Hematopoietic multipotent progenitor cell treated with erythropoietin and hydrocortisone succinate and interleukin-3 and kit ligand, for 4 days (in vitro differentiated cells): ENCODE measurements at places on chromosomes 5 and 9.

DNA sequence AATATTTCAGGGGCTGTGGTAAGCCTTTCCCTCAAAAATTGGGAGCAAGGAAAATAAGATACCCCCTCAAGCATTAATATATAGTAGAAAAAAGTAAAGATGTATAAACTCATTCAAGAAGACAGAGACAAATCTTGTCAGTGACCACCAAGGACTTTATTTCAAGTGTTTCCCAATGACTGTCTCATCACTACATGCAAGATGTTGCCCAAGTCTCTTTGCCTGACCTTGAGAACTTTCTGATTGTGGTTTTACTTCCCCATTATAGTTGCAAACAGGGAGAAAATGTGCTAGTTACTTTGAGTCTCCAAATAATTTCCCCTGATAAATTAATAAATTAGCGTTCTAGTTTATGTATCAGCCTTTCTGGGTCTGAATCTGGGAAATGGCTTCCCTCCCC is 4.0 kb upstream of the SLC46A2 start:
- DNase-seq = peak; percentile 59

DNA sequence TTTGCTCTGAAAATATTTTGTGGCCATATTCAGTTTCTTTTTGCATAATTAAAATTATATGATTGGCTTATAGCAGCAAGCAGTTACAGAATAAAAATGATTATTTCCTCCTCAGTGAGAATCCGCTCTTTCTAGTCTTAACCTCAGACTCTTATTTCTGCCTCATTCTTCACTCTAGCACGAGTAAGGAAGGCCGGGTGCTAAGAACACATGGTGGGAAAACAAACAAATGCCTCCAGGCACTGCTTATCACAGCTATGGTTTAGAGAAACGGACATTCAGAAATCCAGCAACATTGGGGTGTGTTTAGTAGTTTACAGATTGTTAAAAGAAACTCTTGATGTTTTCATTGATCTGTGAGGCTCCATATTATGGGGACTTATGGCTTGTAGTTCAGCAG is 168.7 kb downstream of the KDM4C start:
- DNase-seq = no peak

- DNase-seq = no peak
Observed at GRCh38 chr5:155200608-155201007, 187.1 kb downstream of the KIF4B start.

DNA sequence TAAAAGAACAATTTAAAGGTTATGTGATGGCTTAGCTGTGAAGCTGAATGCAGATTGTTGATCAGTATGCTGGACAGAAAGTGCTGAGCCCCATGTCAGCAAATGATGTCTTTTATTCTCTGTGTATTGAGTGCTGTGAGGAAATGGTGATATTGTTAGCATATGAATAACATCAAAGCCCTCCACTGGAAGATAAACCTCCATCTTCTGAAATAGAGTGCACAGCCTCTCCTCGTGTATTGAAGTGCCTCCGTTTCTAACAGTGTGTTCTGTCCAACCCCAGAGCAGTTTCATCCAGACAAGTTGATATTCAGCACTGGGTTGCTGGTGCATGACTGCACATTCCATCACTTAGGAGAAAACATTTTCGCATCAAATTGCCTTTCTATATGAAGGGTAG is 242.9 kb downstream of the CSNK1G3 start:
- DNase-seq = no peak

GRCh38 chr9:84357275-84357674 is 16.7 kb upstream of the SLC28A3 start:
- DNase-seq = no peak

GRCh38 chr9:113985968-113986585 is 92.0 kb downstream of the AMBP start:
- no peak for DNase-seq

DNA sequence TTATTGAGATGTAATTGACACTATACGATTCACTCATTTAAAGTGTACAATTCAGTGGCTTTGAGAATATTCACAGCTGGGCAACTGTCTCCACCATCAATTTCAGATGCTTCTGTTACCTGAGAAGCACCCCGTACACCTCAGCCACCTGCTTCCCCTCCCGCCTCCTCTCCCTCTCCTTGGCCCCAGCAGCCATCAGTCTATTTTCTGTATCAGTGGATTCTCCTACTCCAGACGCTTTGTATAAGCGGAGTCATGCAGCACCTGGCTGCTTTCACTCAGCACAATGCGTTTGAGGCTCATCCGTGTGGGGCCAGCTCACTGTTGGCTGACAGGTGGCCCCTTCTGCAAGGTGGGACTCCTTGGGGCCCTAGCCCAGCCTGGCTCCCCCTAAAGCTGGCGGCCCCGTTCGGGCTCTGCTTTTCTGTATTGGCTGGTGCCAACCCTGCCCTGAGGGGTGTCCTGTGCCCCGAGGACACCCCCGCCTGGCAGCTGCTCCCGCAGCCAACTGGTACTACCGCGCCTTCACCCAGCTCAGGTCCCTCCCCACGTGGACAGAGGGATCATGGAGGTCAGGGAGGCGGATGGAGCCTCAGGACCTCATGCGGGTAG is 124.4 kb upstream of the COL5A1 start:
- no peak for DNase-seq

- DNase-seq = no peak
Observed at GRCh38 chr9:130929571-130930038, 9.4 kb downstream of the FIBCD1 start.

DNA sequence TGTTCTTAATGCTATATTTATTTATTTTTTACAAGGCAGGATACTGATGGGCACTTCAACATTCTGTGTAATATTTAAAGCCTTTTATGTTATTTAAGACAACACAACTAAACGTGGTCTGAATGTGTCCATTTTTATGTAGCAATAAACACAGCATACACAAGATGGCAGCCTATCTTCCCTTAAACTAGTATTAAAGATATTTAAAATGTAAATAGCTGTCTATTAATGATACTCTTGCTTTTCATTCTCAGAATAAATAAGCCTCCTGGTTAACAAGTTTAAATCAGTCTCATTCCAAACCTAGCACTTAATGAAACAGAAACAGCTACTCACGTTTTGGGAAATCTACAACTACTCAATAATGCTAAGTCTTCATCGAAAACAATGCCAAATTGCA is 315.7 kb downstream of the MCTP1 start:
- peak; percentile 72 for DNase-seq

DNA sequence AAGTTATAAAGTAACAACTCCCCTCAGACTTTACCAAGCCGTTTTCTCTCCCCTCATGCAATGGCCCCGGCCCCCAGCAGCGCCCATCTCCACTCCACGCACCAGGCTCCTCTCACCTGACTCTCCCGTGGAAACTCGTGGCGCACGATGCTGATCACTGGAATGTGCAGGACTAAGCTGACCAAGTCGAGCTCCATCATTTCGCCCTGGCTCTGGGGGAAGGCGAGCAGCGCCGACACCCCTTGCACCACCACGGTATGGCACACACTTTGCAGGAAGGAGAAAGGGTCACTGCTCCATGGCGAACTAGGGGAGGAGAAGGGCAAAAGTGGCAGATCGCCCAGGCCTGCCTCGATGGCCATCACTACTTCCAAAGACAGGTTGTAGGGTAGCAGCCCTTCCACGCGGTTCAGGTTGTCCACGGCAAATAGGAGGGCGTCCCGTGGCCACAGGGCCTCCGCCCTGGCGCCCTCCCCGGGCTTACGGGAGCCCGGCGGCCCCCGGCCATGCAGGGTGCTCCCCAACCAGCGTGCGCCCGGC is 1.2 kb downstream of the GRIN3A start:
- DNase-seq = no peak

GRCh38 chr5:132592521-132592920 is 35.7 kb downstream of the RAD50 start:
- no peak for DNase-seq

DNA sequence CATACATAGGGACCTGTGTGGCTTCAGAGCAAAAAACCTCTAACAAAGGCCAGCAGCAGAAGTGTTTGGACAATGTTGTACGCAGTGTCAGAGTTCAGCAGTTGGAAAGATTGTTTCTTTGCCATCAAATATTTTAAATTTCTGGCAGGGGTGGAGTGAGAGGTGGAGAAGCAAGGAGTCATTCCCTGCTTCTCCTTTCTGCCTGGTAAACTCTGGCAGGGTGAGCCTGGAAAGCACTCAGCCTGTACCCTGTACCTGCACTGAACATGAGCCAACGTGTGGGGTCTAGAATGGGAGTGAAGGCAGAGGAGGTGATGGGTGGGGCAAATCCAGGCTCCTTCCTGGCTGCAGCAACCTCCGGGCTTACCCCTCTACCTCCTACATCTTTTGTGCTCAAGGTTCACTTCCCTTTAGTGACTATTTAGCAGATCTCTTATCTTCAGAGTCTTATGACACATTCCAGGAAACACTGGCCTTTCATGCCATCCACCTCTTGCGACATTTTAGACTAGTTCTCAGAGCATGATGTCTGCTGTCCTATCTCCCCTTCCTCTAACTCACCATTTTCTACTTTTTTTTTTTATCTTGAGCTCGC is 445.0 kb upstream of the PIK3R1 start:
- peak; percentile 89 for DNase-seq

- no peak for DNase-seq
Observed at GRCh38 chr5:83467371-83468035, 4.0 kb upstream of the VCAN start.
